ENCODE measurements at places on chromosomes 7 and 10.

DNA sequence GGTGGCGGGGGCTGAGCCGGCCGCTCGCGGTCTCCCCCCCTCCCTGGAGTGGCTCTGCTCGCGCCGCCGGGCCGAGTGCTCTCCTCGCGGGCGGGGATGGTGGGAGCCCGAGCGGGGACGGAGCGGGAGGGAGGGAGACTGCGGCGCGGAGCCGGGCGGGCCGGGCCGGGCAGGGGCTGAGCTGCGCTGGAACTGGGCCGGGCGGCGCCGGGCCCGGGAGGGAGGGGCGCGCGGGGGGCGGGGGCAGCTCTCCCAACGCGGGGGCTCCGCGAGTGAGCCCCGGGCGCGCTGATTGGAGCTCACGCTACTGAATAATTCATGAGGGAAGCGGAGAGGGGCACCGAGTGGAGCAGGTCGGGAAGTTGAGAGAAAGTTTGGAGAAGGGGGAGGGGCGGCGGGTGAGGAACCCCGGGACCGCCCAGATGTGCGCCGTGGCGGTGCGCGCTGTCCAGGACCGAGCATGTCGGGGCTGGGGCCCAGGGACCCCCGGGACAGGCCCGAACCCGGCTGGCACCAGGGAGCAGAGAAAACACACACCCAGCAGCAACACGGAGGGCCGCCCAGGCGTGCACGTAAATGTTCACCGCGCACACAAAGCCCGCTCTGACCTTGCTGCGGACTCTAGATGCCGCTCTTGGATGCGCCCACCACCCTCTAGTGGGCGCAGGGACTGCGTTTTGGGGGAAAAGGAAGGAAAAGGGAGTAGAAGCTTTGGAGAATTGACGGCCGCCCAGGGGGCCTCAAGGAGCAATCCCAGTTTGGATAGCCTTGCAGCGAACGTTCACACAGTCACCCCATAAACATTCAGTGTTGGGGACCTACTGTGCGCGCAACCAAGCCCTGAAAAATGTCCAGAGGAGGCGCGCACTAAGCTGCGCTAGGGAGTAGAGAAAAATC lies at the start of gene EPHB4:
TSS of gene EPHB4 (minus strand) at position 194 of the 897 bp plus-strand sequence. CDS start 493 bp downstream, outside the sequence.
- no peak for DNase-seq

DNA sequence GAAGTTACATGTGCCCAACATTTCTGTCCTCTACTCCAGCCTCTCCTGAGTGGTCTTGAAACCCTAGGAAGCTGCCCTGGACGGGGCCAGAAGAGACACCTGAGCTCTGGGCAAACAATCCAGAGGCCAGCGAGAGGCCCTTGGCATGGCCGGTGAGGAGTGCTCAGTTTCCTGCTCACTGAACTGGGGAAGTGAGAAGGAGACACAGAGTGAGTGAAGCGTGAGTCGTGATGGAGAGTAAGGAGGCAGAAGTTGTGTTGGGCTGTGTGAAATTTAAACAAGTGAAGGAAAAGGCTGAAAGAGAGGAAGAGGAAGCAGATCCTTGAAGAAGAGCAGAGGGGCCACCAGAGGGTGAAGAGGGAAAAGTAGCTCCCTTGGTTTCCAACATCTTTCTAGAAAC lies 73.2 kb downstream of the WNT2 start:
- no peak for DNase-seq

GRCh38 chr7:33529070-33529469 lies 376.3 kb upstream of the BMPER start:
- DNase-seq: no peak

DNA sequence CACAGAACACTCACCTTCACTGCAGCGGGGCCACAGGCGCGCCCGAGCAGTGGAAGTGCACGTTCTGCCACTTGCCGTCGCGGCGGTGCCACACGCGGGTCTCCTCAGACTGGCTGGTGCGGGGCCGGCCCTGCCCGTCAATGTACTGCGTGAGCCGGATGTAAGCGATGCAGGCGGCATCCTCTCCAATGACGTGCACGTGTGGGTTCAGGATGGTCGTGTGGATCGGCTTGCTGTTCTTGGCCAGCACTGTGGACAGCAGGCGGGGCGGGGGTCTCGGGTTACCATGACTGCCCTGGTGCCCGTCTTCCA lies 19.2 kb downstream of the YKT6 start:
- DNase-seq: no peak

DNA sequence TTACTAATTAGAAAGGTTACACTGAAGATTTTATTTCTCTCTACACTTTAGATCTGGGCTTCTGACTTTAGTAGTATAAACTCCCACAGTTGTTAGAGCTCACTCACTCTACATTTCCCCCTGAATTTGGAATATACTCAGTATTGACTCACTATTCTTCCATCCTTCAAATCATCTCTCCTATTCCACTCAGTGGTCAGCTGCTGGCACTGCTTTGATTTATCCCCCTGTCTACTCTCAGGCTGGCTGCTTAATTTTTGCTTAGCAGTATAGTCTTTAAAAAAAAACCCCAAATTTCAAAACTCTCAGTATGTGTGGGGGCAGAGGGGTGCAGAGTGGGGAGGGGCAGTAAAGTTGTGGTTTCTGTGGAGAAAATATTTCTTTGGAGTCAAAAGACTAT lies 68.9 kb downstream of the CDK6 start:
- no peak for DNase-seq

DNA sequence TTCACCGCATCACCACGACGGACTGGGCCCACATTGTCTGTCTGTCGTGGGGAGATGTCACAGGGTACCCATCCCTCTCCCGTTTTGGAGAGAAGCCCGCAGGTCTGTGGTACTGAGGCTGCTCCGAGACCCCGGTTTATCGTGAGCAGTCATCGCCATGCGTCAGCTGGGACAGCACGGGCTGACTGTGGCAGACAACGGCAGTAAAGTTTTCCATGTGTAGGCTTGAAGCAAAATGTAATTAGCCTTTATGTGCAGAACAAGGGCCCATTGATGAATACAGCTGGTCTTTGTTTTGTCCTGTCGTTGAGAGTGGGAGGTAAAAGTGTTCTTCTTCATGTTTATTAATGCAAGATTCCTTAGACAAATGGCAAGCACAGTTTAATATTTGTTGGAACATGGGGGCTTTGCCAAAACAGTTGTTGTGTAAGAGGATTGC lies 167.4 kb upstream of the SH2B2 start:
- no peak for DNase-seq

DNA sequence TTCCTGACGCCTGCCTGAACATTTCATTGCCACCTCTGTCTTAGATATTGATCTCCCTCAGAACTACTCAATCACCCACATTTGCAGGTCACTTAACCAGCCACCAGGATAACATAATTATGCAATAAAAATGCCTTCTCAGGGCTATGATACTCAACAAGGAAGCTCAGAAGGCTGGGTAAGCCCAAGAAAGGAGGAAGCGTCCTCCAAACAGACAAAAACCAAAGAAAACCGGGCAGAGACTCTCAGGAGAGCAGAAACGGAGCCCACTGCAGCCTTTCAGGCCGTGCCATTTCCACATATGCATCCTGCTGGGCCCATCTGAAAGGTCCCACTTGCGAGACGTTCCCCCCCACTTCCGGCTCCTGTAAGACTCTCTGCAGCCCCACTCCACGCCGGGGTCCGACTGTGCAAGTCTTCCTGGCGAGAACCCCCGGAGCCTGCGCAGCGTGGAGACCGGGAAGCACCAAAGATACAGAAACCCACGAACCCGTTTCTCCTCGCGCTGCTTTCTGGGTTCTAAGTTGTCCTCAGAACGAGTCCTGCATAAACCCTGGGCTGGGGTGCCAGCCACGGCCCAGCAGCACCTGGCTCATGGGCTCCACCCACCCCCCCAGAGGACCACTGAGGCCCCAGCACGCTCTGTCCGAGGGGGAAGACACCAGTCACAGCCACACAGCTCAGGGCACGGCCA lies 83.7 kb downstream of the DIP2C start:
- DNase-seq: no peak

GRCh38 chr10:15684768-15685167 lies 35.0 kb downstream of the ITGA8 start:
- DNase-seq: no peak

DNA sequence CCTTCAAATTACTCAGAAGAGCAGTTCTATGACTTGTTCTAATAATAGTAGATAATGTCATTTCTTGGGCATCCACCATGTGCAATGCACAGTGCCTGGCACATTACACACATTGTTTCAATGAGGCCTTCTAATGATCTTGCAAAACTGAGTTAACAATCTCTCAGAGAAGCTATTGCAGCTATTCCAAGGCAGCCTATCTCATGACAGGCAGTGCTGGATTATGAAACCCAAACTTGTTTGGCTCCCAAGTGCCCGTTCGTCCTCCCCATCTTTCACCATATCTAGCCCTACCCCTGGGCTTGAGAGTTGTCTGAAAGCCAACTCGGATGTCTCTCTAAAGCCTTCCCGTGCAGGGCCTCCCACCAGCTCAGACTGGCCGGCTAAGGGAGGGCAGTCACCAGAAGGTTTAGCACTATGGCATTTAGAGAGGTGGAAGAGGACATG lies 405.1 kb downstream of the PLXNA4 start:
- DNase-seq: no peak

DNA sequence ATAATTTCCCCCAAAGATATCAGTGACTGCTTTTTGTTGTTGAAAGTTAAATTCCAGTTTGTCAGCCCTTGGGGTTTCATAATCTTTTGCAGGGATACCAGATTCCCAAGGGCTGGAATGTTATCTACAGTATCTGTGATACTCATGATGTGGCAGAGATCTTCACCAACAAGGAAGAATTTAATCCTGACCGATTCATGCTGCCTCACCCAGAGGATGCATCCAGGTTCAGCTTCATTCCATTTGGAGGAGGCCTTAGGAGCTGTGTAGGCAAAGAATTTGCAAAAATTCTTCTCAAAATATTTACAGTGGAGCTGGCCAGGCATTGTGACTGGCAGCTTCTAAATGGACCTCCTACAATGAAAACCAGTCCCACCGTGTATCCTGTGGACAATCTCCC lies 3.2 kb downstream of the CYP26A1 start:
- no peak for DNase-seq

GRCh38 chr7:105024734-105025133 lies 10.7 kb downstream of the KMT2E start:
- DNase-seq: no peak

DNA sequence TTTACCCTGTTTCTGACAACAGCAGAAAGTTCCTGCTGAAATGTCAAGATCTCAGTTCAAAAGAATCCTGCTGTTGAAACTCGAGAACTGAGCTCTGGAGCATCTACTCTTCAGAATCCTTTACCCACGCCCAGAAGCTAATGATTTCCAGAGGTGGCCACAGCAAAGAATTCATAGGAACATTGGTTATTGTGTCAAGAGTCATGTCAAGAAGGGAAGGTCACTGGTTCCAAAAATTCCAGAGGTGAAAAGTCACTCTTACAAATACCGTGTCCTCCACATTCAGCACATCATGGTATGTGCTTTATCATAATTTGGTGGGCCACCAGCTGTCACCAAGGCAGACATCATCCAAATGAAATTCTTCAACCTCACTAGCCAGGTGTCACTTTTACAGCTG lies 394.4 kb upstream of the NPVF start:
- DNase-seq: no peak

- no peak for DNase-seq
These were observed 35.9 kb downstream of the DENND2A start for GRCh38 chr7:140604760-140605159.

GRCh38 chr7:14123923-14124322 lies 134.5 kb upstream of the ETV1 start:
- no peak for DNase-seq

- no peak for DNase-seq
These were observed 613.9 kb upstream of the CELF2 start for GRCh38 chr10:10403762-10404161.

GRCh38 chr7:152617056-152617455 lies 58.9 kb downstream of the XRCC2 start:
- DNase-seq: no peak

DNA sequence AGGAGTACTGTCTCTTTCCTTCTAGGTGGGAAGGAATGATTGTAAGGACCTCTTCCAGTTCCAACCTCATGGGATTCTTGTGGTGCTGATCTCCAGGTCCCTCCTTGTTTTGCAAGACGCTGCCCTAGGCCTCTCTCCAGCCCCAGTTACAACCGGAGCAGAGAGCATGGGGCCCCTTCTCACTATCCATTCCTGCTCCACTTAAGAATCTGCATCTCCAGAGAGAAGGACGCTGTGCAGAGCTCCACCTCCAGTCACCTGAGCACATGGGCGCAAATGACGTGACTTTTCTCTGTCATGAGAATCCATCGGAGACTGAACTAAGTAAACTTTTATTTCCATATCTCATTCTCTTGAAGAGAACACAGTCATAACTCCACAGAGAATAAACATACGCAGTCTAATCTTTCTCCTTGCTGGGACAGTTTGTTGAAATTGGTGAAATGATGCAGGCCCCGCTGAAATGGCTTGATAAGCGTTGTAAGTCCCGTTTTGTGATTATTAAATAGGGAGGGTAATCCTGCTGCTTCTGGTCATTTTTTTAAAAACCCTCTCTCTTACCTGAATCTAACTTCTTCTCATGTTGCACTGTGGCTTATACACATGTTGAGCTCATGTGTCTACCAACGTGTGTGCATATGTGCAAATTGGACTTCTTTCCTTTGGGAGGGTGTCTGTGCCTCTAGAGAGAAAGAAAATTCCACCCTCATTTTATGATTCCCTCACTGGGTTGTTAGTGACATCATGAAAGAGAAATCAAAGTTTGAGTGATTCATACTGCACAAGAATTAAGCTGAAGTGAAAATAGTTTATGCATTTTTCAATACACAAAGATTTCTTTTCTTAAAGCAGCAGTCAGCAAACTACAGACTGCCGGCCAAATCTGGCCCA lies 133.2 kb upstream of the TBX20 start:
- DNase-seq: no peak

GRCh38 chr10:19817231-19817933 lies 1.1 kb downstream of the PLXDC2 start:
- DNase-seq: no peak

- DNase-seq: no peak
These were observed 63.6 kb downstream of the GPR37 start for GRCh38 chr7:124701955-124702354.

GRCh38 chr7:22193450-22193983 lies 163.4 kb downstream of the RAPGEF5 start:
- DNase-seq: no peak

DNA sequence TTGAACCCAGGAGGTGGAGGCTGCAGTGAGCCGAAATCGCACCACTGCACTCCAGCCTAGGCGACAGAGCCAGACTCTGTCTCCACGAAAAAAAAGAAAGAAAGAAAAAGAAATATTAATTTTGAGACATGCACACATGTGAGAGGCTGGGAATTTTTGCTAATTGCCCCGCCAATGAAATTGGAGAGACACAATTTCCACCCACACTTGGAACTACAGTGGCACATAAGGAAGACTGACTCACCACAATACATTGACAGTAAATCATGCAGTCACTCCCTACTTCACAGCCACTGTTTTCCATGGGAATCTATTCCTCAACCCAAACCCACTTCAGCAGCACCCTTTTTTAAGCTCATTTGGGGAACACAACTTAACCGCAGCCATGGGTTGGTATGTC lies 139.7 kb downstream of the CALN1 start:
- no peak for DNase-seq
